Erythroblast (primary cell): ENCODE measurements at places on chromosomes 7 and 10.

- DNase-seq, result no peak
These were observed 16.4 kb downstream of the GSDME start for GRCh38 chr7:24740871-24741270.

DNA sequence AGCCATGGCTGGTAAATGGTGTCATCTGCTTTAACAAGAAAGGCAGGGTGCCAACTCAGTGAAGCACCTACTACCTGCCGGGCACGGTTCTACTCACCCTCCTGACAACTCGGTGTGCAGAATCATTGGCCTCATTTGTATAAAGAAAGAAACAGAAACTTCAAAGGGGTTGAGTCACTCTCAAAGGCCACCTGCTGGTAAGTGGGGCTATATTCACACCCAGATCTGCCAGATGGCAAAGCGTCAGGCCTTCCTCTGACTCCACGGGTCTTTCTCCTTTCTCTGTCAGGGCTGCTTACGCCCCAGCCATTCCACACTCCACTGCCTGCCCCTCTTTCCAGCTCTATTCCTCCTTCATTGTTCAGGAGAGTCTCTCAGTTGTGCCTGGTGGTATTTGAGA, 309.2 kb downstream of the GFRA1 start:
- DNase-seq, result no peak

DNA sequence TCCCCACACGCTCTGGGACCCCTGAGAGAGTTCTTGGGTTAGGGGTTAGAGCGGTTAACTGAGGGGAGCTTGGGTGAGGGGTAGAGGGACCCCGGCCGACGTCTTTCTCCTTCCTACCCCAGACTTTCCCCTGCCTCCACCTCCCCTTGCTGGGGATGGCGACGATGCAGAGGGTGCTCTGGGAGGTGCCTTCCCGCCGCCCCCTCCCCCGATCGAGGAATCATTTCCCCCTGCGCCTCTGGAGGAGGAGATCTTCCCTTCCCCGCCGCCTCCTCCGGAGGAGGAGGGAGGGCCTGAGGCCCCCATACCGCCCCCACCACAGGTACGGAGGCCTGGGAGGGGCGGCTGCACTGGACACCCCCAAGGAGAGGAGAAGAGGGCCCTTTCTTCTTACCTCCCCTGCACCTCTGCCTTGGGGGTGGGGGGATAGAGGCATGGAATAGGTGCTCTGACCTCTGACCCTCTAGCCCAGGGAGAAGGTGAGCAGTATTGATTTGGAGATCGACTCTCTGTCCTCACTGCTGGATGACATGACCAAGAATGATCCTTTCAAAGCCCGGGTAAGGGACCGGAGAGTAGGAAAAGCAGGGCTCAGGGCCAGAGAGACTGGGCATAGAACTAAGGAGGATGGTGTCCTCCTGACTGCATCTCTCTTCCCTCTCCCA, 1.1 kb downstream of the ZYX start:
- DNase-seq, result no peak

- no peak for DNase-seq
These were observed 34.4 kb upstream of the HABP2 start for GRCh38 chr10:113518415-113518814.
